ENCODE measurements at places on chromosomes 16 and 17. TPM values are rescaled to one million over a fixed set of nuclear protein-coding genes. Genes with fewer than 3 reads are reported as not detected.

The CCDC92B gene
- 0.09 TPM for total RNA-seq

The TAT gene
- total RNA-seq, result not detected

The METTL2A gene
- 17.7 TPM for total RNA-seq

DNA sequence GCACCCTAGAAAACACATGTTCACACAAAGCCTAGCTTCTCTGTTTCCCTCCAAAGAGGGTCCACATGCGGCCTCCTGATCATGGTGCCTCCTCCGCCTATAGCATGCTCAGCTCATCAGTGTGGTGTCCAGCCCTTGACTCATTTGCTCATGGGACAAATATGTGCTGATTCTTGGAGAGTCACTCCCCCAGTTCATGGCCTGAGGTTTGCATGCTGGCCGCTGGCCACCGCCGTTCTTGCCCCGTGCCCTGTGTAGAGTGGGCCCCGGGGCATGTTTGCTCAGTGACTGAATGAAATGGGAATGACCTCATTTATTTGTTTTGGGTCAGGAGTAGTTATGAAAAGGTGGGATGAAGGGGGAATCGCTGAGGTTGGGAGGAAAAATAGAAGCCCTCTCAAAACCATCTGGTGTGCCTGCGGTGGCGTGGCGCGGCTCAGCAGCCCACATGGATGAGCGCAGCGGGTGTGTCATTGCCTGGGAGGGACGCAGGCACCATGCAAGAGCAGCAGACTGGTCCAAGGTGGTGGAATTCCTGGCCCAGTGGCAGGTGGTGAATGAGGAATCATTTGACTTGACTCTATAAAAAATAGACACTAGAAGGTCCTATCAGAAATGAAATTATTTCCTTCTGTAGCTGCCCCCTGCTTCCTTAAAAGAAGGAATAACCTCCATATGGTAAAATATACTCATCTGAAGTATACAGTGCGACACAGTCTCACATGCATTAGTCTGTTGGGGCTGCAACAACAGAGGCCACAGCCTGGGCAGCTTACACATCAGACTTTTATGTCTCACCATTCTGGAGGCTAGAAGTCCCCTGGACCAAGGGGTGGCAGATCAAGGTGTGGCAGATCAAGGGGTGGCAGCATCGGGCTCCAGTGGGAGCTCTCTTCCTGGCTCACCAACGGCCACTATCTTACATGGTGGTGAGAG is 31.7 kb downstream of the CRISPLD2 start:
- no peaks in the 10 kb centered on the region for H3K36me3 ChIP-seq
- DNase-seq, result no peak
- no peak overlapping the region for H3K4me3 ChIP-seq
- H3K27me3 ChIP-seq, result peaks cover 10% of the 10 kb centered on the region
- H3K4me1 ChIP-seq, result no peaks in the 10 kb centered on the region
- no peak overlapping the region for H3K27ac ChIP-seq

- H3K36me3 ChIP-seq, result peaks cover 5% of the 10 kb centered on the region
- DNase-seq, result no peak
- H3K27me3 ChIP-seq, result no peaks in the 10 kb centered on the region
- no peak overlapping the region for H3K27ac ChIP-seq
- peaks cover 3% of the 10 kb centered on the region for H3K4me1 ChIP-seq
- H3K4me3 ChIP-seq, result no peak overlapping the region
These were observed 14.2 kb downstream of the SAP30BP start for GRCh38 chr17:75681289-75681688.

The ACSM5 gene
- total RNA-seq, result not detected

GRCh38 chr17:49969795-49970389 is 902 bp downstream of the DLX4 start:
- no peak for DNase-seq
- H3K4me3 ChIP-seq, result peak overlapping the region; percentile 85
- peaks cover 88% of the 10 kb centered on the region for H3K27me3 ChIP-seq
- no peak overlapping the region for H3K27ac ChIP-seq

DNA sequence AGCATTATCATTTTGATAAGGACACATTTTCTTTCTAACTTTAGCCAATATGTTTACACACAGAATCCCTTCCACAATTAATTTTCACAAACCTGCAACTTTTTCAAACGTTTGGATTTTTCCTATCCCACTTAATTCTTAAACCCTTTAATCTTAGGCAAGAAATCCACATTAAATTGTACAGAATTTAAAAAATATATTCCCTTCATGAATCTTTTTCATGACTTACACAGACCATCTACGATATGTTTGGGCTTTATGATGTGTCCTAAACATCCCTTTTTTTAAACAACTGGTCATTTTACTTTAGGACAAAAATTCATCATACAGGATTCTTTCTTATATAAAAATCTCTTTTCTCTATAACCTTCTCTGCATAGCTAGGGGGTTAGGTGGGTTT is 241.5 kb upstream of the CNTNAP4 start:
- H3K4me1 ChIP-seq, result no peaks in the 10 kb centered on the region
- DNase-seq, result no peak
- H3K27me3 ChIP-seq, result no peaks in the 10 kb centered on the region
- H3K4me3 ChIP-seq, result no peak overlapping the region
- H3K27ac ChIP-seq, result no peak overlapping the region
- H3K36me3 ChIP-seq, result no peaks in the 10 kb centered on the region

The SEPTIN1 gene
- 318 TPM for total RNA-seq

The GUCY2D gene
- total RNA-seq, result not detected

The TMC7 gene
- total RNA-seq, result not detected

The MFSD6L gene
- 0.94 TPM for total RNA-seq

DNA sequence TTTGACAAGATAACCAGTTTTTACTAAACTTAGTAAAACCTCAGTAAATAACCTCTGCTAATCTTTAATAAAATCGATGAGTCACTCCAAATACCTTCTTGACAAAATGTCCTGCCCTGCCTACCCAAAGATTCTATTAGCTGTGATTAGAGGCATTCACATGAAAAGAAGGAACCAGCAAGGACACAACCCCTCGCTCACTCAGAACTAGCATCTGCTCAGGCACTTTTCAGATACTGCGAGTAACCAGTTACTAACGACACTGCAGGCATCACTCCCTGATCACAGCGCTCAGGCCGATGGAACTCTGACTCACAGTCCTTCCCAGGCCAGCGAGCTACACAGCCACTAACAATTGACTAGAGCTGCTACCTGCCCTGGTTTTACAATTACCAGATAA is 24.3 kb downstream of the PELP1 start:
- H3K36me3 ChIP-seq, result peaks cover 21% of the 10 kb centered on the region
- H3K4me1 ChIP-seq, result peaks cover 7% of the 10 kb centered on the region
- H3K4me3 ChIP-seq, result no peak overlapping the region
- no peak overlapping the region for H3K27ac ChIP-seq
- H3K27me3 ChIP-seq, result no peaks in the 10 kb centered on the region

- DNase-seq, result no peak
- no peak overlapping the region for H3K4me3 ChIP-seq
- no peaks in the 10 kb centered on the region for H3K36me3 ChIP-seq
- peaks cover 62% of the 10 kb centered on the region for H3K27me3 ChIP-seq
- no peak overlapping the region for H3K27ac ChIP-seq
These were observed 46.9 kb upstream of the TAC4 start for GRCh38 chr17:49894761-49895160.

- no peak for DNase-seq
- no peaks in the 10 kb centered on the region for H3K27me3 ChIP-seq
- peak overlapping the region; percentile 98 for H3K4me3 ChIP-seq
- H3K36me3 ChIP-seq, result peaks cover 29% of the 10 kb centered on the region
- H3K27ac ChIP-seq, result peak overlapping the region; percentile 84
- H3K4me1 ChIP-seq, result peaks cover 44% of the 10 kb centered on the region
These were observed 2.6 kb downstream of the PPP1R9B start for GRCh38 chr17:50147841-50148225.

Measured in activated naive CD8-positive, alpha-beta T cell treated with anti-CD3 and anti-CD28 coated beads, Interleukin-2, amount 10 ng/mL, durations not matched to agents 7 days and 5 days (primary cell).